ENCODE measurements at places on chromosomes 1 and 21.

DNA sequence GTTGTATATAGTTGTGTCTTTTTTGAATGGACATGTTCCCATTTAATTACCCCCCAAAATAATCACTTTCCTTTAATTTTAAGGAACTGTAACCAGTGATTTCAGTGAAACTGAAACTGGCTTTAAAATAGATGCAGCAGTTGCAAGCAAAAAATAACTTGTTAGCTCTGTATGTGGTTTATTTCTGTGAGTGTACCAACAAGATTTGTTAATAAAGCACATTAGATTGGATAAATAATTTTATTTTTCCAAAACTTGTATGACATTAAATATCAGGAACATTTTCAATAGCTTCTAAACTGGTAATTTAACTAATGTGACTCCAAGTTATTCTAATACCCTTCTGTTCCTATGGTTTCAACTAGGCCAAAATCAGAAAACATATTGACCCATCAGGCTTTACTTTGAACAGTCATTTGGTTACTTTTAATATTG is 184.3 kb upstream of the CACYBP start:
- peak; percentile 53 for ATAC-seq

DNA sequence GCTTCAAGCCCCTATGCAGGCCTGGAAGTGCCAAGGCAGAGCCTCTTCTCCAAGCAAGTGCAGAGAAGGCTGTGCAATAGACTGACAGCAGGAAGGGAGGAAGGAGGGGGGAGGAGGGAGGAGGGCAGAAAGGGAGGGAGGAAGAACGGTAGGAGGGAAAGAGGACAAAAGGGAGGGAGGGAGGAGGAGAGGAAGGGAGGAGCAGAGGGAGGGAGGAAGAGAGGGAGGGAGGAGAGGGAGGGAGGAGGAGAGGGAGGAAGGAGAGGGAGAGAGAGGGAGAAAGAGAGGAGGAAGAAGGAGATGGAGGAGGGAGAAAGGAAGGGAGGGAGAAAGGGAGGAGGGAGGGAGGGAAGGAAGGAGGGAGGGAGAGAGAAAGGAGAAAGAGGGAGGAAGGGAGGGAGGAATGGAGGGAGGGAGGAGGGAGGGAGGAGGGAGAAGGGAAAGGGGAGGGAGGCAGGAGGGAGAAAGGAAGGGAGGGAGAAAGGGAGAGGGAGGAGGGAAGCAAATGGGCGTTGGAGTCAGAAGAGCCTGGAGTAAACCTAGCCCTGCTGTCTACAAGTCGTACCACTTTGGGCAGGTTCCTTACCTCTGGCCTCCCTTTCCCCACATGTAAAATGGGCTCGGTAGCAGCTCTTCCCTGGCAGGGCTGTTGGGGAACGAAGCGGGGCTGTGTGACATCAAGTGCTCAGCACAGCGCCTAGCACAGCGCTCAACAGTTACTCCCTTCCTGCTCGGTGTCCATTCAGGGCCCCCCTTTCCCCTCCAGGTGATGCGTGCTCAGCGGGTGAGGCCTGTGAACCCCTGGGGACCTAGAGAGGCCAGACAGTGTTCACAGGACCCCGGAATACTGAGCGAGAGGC is 244.6 kb downstream of the NPHP4 start:
- ATAC-seq, result no peak

DNA sequence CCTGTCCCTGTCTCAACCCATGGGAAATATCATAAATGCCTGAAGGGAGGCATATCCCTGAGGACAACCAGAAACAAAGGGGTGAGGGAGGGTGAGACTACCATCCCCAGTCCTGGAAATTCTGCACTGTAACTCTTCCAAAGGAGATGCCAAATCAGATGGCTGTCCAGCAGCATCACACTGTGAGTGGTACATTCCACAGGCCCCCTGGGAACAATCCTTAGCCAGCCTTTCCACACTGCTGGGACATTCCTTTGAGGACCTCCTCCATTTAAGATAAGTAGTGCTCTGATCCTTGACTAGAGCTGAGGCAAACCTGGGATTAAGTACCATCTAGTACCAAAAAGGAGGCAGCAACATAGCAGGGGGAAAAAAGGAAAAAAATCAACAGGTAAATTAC is 10.7 kb downstream of the IVL start:
- ATAC-seq, result no peak

- ATAC-seq, result no peak
Observed at GRCh38 chr1:115676498-115677181, 34.9 kb downstream of the VANGL1 start.

DNA sequence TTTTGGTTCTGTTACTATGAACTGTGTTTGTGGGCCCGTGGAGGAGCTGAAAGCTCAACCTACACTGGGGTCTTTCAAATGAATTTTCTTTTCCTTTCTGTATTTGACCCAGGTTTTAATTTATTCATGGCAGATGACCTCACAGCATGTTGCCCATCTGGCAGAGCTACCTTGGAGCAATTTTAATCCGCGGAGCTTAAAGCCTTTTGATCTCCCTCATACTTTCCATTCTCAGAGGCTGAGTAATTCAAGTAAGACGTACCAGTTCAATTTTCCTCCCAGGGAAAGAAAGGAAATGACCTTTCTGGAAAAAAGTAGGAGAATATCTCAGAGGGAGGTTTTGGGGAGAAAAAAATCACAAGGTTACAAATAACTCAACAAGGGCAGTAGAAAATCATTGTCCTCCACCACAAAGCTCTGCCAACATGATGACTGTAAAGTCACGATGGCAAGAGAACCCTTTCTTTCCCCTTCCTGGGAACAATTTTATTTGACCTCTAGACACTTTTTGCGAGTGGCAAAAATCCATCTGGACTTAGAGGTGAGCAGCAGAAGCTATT is 21.6 kb upstream of the PCP4 start:
- ATAC-seq, result no peak

DNA sequence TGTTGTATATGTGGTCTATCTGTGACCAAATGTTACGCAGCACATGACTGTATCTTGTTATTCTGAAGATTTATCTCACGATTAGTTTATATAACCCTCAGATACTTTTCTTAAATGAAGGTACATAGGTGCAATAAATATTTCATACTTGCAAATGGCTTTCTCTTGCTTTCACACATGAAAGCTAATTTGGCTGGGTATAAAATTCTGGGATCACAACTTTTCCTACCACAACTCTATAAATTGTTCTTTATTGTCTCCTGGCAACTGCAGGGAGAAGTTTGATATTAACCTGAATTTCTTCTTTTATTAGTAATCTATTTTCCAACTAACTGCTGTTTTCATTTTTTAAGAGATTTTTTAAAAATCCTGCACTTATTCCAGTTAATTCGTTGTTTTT is 58.9 kb downstream of the KCNK2 start:
- ATAC-seq, result no peak

DNA sequence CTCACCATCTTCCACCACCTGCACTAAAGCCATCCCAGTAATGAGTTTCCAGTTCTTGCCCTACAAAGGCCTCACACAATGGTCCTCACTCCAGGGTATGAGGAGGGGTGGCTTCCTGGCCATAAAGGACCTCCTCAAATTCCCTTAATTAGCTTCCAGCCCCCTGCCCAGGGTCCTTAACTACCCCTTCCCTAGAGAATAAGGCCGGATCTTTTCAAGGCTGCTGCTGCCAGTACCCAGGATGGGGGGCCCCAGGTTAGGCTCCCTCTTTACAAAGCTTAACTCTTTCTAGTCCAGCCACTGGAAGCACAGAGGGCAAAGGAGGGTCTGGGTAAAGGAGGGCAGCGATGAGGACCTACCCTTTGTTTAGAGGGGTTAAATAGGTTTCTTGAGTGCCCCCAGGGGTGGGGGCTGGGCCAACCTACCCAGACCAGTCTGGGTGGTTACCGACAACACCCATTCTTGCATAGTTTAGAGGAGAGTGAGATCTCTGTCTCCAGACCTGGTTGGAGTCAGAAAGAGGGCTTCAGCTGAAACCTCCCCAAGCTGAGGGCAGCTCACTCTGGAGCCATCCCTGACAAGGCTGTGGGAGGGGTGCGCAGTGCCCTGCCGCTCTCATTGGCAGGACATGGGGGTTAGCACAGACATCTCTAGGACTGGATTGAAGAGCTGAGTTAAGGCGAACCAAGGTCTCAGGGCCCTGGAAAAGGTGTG is 7.1 kb downstream of the BLACAT1 start:
- ATAC-seq, result no peak

DNA sequence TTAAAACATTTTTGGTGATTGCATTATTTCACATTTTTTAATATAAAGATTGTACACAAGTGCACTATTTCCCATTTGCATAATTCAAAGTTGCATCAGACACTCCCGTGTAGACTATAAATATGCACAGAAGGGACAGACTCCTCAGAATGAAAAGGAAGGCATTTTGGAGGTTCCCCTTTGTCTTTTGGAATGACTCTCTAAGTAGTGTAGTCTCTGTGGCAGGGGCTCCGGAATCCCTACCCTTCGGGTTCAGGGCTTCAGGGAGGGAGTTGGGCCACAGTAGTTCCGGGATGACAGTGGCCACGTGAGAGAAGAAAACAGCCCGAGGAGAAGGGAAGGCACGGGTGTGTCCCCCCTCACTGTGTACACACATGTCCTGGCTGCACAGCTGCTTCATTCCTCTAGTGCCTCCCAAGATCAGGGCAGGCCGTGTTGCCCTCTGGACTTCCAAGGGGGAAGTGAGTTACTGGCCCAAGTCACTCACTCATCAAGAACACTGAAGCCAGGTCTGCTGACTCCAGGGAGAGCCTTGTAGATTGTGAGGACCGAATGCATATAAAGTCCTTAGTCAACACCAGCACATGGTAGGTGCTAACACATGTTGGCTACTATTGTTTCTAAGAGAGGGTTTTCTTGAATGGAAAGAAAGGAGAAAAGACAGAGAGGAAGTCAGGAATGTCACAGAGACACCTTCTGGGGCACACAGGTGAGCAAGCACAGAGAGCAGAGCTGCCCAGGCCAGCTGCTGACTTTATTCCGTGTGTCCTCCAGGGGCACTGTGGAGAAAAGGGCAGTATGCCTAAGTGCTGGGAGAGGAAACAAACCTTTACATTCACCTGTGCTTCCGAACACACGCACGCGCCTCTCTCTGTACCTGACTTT is 39.8 kb downstream of the LHX4 start:
- ATAC-seq, result no peak

DNA sequence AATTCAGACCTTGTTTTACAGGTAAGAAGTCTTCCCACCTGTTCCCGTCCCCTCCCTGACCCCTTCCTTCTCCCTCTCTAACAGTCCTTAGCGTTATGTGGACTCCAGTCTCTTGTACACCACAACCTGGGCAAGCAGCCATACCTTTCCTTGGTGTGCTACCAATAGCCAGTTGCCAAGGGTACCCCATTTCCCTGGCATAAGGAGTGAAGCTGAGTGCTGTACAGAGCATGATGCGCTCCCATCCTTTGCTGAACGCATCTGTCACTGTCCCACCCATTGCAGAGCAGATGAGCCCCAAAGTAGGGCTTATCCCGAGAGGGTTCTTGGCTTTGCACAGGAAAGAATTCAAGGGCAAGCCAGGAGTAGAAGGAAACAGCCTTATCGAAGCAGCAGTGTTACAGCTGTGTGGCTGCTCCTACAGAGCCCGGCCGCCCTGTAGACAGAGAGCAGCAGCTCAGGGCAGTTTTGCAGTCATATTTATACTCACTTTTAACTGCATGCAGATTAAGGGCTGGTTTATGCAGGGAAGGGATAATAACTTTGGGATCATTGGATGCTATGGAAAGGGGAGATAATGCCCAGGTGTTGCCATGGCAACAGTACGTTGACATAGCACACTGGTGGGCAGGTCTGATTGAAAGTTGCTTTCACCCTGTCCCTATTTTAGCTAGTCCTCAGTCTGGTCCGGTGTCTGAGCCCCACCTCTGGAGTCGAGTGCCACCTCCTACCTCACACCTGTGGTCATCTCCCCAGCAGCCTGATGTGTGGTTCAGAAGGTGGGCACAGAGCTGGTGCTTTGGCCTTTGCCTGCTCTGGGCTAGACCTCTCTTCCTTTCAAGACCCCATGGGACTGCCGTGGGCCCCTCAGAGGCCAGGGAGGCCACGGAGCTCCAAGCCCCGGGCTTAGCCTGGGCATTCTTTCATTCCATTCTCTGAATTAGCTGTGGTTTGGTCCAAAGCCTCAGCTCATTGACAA is 5.1 kb downstream of the FHAD1 start:
- no peak for ATAC-seq

- ATAC-seq, result no peak
Observed at GRCh38 chr1:229079016-229079595, 191.8 kb upstream of the RAB4A start.

GRCh38 chr21:45277101-45278045 is 10.3 kb downstream of the POFUT2 start:
- ATAC-seq, result no peak

- ATAC-seq, result no peak
Observed at GRCh38 chr1:116931016-116931918, 21.6 kb downstream of the PTGFRN start.

All from stimulated activated memory B cell treated with anti-CD40 and anti-IgM and Interleukin-4, amounts not matched to agents 10 μg/mL and 1 μg/mL and 100 μg/mL, for 72 hours (primary cell).